T-cell (primary cell): ENCODE measurements at places on chromosomes 2 and 18.

DNA sequence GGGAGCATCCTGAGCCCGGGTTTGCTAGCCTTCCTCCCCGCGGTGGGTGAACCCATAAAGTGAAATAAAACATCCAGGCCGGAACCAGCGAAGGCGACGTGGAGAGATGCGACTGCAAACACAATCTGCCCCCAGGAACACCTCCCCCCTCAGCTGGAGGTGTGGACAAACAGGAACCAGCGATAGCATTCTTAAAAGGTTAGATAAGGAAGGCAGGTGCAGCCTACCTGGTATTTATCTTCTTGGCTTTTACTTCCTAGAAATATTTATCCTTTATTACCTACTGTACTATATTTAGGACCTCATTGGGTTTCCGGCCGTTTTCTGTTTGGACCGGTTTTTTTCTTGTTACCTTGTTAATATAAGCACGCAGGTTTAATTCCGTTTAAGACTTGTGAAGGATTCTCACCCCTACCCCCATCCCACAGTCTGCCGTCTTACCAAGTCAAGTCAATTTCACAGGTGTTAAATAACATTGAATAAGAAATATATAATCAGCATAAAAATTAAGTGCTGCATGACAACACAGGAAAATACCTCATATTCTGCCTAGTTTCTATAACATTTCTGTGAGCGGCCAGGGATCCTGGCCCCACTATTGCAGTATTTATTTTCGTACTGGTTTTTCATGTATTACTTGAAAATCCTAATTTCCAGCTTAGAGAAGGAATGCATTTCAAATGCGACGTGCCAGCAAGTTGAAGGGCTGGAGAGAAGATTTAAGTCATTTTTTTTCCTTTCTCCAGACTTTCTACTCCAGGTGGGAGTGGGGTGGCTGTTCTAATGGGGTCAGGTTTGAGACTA is 224.0 kb upstream of the ID2 start:
- DNase-seq = no peak
- no peaks in the 10 kb centered on the region for H3K27me3 ChIP-seq
- H3K4me1 ChIP-seq = peaks cover 9% of the 10 kb centered on the region
- no peaks in the 10 kb centered on the region for H3K36me3 ChIP-seq
- H3K27ac ChIP-seq = peak overlapping the region; percentile 48

DNA sequence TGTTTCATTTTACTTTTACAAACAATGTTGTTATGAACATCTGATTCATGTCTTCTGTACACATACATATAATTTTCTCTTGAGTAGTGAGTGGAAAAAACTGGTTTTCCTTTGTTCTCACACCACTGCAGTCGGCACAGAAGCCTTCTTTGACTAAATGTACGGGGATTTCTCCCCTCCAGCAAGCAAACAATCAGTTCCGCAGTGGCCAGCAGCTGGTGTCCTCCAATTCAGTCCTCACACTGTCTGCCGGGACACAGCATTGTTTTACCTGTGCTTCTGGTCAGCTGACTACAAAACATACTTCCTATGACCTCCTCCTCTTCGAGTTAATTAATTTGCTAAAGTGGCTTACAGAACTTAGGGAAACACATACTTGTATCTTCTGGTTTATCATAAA is 202.8 kb downstream of the WDR7 start:
- no peaks in the 10 kb centered on the region for H3K27me3 ChIP-seq
- DNase-seq = no peak
- H3K27ac ChIP-seq = no peak overlapping the region
- H3K4me3 ChIP-seq = no peak overlapping the region

- no peak for DNase-seq
- H3K4me1 ChIP-seq = no peaks in the 10 kb centered on the region
- no peak overlapping the region for H3K4me3 ChIP-seq
- H3K27me3 ChIP-seq = no peaks in the 10 kb centered on the region
- H3K27ac ChIP-seq = no peak overlapping the region
Measured at GRCh38 chr2:108923019-108923700, 65.9 kb downstream of the EDAR start.

- H3K27ac ChIP-seq = no peak overlapping the region
- no peaks in the 10 kb centered on the region for H3K4me1 ChIP-seq
- no peaks in the 10 kb centered on the region for H3K36me3 ChIP-seq
- H3K4me3 ChIP-seq = no peak overlapping the region
- no peak for DNase-seq
Measured at GRCh38 chr2:19369341-19369955, 11.0 kb upstream of the OSR1 start.

GRCh38 chr2:159262904-159263303 is 23.6 kb downstream of the WDSUB1 start:
- no peak for DNase-seq
- H3K4me1 ChIP-seq = no peaks in the 10 kb centered on the region
- peaks cover 9% of the 10 kb centered on the region for H3K36me3 ChIP-seq
- H3K27ac ChIP-seq = no peak overlapping the region
- no peak overlapping the region for H3K4me3 ChIP-seq
- no peaks in the 10 kb centered on the region for H3K27me3 ChIP-seq

- no peak overlapping the region for H3K27ac ChIP-seq
- H3K27me3 ChIP-seq = no peaks in the 10 kb centered on the region
- no peak overlapping the region for H3K4me3 ChIP-seq
- DNase-seq = no peak
Measured at GRCh38 chr2:84234103-84234502, 225.0 kb downstream of the SUCLG1 start.

DNA sequence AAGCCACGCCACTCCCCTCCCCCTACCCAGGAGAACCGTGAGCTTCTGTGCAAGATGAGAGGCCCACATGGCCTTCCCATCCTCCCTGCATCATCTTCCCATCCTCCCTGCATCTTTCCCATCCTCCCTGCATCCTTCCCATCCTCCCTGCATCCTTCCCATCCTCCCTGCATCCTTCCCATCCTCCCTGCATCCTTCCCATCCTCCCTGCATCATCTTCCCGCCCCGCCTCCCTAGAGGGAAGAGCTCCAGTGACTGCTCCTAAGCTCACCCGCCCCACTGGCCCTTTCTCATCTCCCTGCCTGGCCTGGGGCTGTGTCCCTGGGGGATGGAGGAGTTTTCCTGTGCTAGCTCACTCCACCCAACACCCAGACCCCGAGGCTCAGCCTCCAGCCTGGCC is 93.3 kb upstream of the ASAP2 start:
- no peaks in the 10 kb centered on the region for H3K27me3 ChIP-seq
- no peaks in the 10 kb centered on the region for H3K36me3 ChIP-seq
- H3K27ac ChIP-seq = no peak overlapping the region
- H3K4me3 ChIP-seq = no peak overlapping the region

DNA sequence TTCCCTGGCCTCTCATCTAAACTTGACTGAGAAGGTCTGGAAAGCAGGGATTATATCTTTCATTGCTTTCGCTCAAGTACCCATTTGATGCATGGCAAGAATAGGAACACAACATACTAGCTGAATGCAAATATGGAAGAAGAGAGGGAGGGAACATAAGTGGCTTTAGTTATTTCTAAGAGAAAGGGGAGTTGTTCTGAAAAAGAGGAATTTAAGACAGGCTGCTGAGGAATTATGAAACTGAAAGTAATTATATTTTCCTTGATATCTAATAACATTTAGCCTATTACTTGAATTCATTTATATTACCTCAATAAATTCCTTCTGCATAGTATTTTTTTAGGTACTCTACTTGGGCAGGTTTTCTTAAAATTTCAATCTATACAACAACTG is 105.8 kb upstream of the TTN start:
- no peak overlapping the region for H3K4me3 ChIP-seq
- H3K4me1 ChIP-seq = no peaks in the 10 kb centered on the region

DNA sequence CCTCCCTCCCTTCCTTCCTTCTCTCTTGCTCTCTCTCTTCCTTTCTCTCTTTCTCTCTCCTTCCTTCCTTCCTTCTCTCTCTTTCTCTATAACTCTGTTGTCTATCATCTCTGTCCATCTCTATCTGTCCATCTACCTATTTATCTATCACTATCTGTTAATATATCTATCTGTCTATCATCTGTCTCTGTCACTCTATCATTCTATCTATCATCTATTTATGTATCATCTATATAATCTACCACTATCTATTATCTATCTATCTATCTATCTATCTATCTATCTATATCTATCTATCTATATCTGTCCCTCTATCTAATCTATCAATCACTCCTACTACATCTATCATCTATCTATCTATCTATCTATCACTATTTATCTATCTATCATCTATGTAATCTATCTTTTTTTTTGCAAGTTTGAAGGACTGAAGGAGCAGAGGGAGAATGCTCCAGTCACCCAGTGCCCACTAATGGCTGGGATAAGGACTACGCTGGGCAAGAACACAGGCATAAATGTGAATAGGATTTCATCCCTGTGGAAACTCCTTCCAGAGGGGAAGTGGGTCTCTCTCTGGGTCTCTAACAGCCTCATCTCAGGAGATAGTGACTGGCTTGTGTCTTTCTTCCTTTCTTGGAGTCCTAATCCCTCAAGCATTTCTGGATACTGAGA is 427.0 kb downstream of the LPIN1 start:
- H3K36me3 ChIP-seq = no peaks in the 10 kb centered on the region
- peaks cover 44% of the 10 kb centered on the region for H3K4me1 ChIP-seq
- H3K27me3 ChIP-seq = no peaks in the 10 kb centered on the region
- H3K4me3 ChIP-seq = no peak overlapping the region
- DNase-seq = no peak
- no peak overlapping the region for H3K27ac ChIP-seq

DNA sequence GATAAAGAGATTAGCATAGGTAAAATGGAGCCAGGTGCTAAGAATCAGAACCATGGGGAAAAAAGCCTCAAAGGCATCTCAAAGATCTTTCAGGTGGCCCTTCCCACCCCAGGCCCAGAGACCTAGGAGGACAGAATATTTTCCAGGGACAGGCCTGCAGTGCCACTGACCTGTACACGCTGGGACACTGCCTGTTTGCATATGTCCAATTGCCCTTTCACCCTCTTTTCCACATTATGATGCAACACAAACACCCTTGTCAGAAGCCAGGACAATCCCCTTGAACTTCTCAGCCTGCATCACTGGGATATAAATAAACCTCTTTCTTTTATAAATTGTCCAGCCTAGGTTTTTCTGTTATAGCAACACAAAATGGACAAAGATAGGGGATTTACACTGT is 419.1 kb downstream of the TRIB2 start:
- no peak for DNase-seq
- H3K4me1 ChIP-seq = no peaks in the 10 kb centered on the region
- no peak overlapping the region for H3K4me3 ChIP-seq
- no peak overlapping the region for H3K27ac ChIP-seq

GRCh38 chr18:56284319-56284718 is 354.1 kb downstream of the TXNL1 start:
- H3K27me3 ChIP-seq = no peaks in the 10 kb centered on the region
- no peak for DNase-seq
- H3K4me3 ChIP-seq = no peak overlapping the region
- no peaks in the 10 kb centered on the region for H3K4me1 ChIP-seq
- H3K27ac ChIP-seq = no peak overlapping the region

DNA sequence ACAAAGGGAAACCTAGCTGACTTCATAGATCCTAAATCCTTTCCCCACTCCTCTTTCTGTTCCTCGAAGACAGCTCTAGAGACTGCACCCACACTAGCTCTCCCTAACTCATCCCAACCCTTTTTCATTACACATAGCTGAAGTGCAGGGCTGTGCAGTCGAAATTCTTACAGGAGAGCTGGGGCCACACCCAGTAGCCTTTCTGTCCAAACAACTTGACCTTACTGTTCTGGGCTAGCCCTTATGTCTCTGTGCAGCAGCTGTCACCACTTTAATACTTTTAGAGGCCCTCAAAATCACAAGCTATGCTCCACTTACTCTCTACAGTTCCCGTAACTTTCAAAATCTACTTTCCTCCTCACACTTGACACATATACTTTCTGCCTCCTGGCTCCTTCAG is 666.1 kb upstream of the PKDCC start:
- H3K27ac ChIP-seq = no peak overlapping the region
- H3K27me3 ChIP-seq = no peaks in the 10 kb centered on the region

- peaks cover 65% of the 10 kb centered on the region for H3K4me1 ChIP-seq
- peak overlapping the region; percentile 97 for H3K4me3 ChIP-seq
- no peak for DNase-seq
- H3K27ac ChIP-seq = peak overlapping the region; percentile 85
- peaks cover 19% of the 10 kb centered on the region for H3K36me3 ChIP-seq
Measured at GRCh38 chr18:3452750-3453539, 3.0 kb downstream of the TGIF1 start.

- no peaks in the 10 kb centered on the region for H3K4me1 ChIP-seq
- DNase-seq = no peak
- no peaks in the 10 kb centered on the region for H3K36me3 ChIP-seq
Measured at GRCh38 chr18:1012775-1013174, 108.1 kb downstream of the ADCYAP1 start.

GRCh38 chr2:164565359-164565758 is 55.9 kb downstream of the GRB14 start:
- H3K4me3 ChIP-seq = no peak overlapping the region
- no peak for DNase-seq
- no peak overlapping the region for H3K27ac ChIP-seq
- H3K36me3 ChIP-seq = no peaks in the 10 kb centered on the region

- no peak overlapping the region for H3K27ac ChIP-seq
- no peaks in the 10 kb centered on the region for H3K4me1 ChIP-seq
- H3K27me3 ChIP-seq = peaks cover 2% of the 10 kb centered on the region
- DNase-seq = no peak
- no peak overlapping the region for H3K4me3 ChIP-seq
Measured at GRCh38 chr2:146917431-146918042, 927.3 kb upstream of the ACVR2A start.
